Stimulated activated CD8-positive, alpha-beta memory T cell treated with anti-CD3 and anti-CD28 coated beads, Interleukin-15, amount 100 ng/mL, for 4 hours (primary cell): ENCODE measurements at places on chromosomes 5 and 9.

GRCh38 chr5:142346706-142347105 lies 21.9 kb upstream of the SPRY4 start:
- no peak for DNase-seq

DNA sequence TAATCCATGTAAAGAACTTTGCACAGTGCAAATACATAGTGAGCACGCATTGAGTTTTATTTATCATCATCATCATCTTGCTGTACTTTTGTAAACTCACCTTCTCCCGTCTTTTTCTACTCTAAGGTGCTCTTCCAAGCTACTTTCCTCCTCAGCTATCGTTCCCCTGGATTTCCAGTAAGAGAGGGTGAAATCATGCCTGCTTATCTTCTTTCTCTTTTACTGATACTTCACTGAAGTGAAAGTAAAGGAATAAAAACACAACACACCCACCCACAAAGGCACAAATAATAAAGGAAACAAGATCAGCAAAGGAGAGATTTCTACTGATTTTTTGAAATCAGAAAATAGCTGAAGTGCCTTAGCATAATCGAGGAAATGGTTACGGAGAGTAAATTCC lies 509.9 kb downstream of the RAB3C start:
- DNase-seq, result no peak

- DNase-seq, result no peak
These were observed 33.7 kb downstream of the LHX3 start for GRCh38 chr9:136171009-136171800.

DNA sequence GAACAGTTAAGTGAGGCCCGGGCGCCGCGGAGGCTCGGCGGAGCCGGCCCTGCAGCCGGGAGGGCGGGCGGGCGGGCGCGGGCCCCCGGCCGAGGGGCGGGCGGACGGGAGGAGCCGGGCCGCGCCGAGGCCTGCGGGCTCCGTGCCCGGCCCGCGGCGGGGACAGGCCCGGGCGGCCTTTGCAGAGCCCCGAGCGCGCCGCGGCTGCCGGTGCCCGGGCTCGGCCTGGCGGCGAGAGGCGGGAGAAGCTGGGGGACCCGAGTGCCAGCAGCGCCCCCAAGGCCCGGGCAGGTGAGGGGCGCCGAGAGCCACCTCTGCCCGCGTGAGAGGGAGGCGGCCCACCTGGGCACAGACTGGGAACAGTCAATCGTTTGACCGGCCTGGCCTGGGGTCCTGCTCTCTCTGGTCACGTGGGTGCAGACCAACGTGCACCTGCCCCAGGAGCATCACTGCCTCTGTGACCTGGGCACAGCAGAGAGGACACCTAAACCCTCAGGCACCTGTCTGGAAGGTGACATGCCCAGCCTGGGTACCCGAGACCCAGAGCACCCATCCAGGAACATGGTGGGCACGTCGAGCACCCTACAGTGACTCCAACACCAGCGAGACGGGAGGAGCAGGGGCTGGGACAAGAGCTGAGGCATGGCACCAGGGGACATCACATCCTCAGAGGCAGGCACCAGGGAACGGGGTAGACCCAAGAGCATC lies 531 bp downstream of the MVB12B start:
- DNase-seq, result no peak

DNA sequence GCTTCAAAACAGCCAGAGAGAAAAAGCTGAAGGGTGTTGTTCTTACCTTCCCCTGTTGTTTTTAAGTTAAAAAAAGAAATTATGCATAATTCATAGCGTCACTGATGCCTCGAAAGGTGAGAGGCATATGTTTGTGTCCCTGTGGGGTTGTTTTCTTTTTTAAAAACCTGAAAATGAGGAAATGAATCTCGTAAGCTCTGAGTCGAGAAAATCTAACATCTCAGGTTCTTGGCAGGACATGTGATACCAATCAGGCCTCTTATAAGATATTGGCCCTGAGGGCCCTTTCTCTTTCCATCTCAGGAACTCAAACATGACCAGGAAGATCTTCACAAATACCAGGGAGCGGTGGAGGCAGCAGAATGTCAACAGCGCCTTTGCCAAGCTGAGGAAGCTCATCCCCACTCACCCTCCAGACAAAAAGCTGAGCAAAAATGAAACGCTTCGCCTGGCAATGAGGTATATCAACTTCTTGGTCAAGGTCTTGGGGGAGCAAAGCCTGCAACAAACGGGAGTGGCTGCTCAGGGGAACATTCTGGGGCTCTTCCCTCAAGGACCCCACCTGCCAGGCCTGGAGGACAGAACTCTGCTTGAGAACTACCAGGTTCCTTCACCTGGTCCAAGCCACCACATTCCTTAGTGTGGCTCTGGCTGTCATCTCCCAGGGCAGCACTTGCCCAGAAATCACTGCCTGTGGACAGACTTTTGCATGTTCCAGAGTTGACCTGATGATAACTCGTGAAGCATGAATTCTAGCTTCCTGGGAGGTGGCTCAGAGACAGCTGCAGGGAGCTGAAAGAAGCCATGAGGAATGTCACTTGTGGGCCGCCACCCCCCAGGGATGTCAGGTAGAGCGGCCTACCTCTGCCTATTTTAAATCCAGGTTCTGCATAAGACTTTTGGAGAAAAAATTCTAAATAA lies at the start of gene TAL2:
TSS of gene TAL2 (plus strand) at position 274 of the 921 bp plus-strand sequence. CDS start at position 314, 40 bp downstream.
- no peak for DNase-seq

DNA sequence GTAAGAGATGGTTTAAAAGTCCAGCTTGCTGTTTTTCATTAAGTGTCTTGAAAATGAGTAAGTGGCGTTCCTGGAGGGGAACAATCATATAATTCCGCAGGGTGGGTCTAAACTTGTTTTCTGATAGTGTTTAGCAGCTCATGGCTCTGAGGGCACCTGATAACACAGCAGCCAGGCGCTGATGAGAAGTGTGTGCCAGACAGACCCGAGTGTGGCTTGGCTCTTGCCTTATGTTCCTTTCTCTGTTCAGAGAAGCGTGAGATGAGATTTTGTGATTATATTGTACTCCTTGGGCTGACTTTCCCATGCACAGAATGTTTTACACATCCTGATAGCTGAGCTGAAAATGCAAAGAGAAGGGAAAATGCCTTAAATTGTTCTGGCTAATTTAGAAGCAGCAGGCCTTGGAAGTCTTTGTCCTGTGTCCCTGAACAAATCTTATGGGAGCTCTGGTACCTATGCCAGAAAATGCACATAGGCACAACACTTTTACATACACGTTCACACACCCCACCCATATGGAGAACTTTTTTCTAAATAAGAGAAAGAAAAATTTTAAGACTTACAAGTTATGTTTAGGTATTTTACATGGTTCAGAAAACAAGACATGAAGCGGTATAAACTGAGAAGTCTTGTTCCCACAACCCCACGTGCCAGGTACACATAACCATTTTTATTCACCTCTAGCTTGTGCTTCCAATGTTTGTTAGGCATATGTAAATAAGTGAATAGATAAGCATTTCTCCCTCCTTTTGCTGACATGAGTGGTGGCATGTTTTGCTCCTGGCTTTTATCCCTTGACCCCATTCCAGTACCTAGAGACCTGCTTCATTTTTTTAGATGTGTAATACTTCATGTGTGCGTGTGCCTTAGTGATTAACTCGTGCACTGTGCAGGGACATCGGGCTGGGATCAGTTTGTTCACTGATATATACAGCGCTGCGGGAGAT lies 152.2 kb upstream of the OTULINL start:
- no peak for DNase-seq

- DNase-seq, result no peak
These were observed 6.6 kb upstream of the MOB3B start for GRCh38 chr9:27536168-27536567.

DNA sequence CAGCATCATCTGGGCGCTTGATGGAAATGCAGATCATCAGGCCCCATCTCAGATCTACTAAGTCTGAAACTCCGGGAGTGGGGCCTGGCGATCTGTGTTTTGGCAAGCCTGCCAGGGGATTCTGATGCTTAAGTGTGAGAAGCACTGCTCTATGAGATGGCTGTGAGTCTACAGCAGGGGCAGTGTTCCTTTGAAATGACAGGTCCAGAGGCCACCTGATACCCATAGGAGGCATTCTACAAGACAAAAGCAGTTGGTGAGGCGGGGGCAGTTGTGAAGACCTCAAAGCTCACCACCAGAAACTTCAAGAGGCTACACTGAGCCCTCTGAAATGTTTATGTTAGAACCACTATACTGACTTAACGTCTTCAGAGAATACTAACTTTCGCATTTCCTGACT lies 86.9 kb upstream of the SPATA31D4 start:
- DNase-seq, result no peak

DNA sequence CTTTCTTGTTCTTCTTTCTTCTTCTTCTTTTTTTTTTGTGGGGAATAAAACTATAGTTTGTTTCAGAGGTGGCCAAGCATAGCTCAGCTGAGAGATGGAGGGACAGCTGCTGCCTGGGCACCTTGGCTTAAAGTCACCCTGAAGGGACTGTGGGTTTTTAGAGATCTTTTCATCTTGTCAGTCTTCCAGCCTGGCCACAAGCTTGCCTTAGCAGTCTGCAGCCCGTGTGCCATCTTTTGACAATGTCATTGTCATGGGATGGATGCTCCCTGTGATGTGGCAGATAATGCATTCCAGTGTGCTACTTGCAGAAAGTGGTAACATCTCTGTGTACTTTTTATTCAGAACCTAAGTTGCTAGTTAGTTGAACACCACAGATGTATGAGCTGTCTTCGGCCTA lies 280.8 kb downstream of the FANCC start:
- DNase-seq, result no peak

DNA sequence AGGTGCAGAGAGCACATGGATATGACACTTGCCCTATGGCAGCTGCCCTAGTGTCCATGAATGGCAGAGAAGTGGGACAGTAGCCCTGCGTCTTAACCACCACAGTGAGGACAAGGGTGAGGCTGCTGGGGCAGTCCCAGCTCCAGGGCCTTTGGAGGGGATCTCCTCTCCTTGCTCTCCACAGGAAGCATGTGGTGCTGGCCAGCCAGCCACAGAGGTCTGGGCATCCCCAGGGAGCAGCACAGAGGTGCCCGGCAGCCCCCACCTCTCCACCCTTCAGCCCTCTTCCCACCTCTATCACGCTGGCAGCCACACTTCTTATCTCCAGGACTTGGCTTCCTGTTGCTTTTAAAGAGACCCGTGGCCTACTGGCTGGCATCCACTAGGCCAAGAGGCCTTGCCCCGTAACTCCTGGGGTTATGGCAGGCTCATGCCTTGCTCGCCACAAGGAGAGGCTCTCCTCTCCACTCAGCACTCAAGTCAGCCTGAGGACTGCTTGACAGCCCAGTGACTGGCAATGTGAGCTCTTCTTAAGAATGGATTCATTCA lies 21.9 kb downstream of the CSF2 start:
- DNase-seq, result no peak

GRCh38 chr9:81648891-81649290 lies 40.5 kb downstream of the TLE1 start:
- DNase-seq, result no peak

DNA sequence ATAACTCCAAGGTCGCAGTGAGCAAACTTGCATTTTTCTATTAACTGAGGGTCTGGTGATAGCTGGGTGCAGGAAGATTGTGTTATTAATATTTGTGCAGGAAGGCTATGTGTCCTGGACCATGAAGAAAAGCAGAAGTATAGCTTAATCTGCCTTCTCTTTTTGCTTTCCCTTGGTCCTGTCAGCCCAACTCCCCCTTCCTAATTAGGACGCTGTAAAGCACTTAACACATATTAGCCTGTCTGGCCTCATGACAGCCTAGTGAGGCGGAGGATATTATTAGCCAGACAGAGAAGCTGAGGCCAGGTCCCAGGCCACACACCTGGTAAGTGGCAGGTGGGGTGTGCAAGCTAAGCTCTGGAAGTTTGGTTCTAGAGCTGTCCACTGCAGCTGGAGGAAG lies 29.5 kb downstream of the SLC46A2 start:
- DNase-seq, result no peak

- no peak for DNase-seq
These were observed 9.1 kb downstream of the ZCCHC9 start for GRCh38 chr5:81310402-81311063.

- DNase-seq, result no peak
These were observed 26.7 kb downstream of the NR2F1 start for GRCh38 chr5:93609762-93610161.
